ENCODE measurements at places on chromosomes 3 and 15.

DNA sequence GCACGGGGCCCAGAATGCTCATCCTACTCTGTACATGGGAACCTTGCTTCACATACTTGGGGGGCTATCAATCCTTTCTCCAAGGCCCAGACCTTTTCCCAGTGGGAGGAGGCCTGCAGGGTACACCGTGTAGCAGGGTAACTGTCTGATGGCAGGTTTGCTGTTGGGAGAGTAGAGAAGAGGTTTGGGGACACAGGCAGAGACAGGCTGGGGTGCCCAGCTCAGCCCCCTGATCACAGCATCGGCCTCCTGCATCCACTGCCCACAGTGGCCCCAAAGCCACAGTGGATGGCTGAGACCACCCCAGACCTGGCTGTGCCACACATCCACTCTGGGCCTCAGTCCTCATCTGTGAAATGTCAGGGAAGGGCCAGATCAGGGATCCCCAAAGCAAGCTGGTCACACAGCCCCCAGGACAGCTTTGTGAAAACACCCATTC is 5.6 kb downstream of the CHRNA3 start:
- DNase-seq, result no peak

- no peak for DNase-seq
Measured at GRCh38 chr15:94487635-94488034, 256.3 kb downstream of the MCTP2 start.

DNA sequence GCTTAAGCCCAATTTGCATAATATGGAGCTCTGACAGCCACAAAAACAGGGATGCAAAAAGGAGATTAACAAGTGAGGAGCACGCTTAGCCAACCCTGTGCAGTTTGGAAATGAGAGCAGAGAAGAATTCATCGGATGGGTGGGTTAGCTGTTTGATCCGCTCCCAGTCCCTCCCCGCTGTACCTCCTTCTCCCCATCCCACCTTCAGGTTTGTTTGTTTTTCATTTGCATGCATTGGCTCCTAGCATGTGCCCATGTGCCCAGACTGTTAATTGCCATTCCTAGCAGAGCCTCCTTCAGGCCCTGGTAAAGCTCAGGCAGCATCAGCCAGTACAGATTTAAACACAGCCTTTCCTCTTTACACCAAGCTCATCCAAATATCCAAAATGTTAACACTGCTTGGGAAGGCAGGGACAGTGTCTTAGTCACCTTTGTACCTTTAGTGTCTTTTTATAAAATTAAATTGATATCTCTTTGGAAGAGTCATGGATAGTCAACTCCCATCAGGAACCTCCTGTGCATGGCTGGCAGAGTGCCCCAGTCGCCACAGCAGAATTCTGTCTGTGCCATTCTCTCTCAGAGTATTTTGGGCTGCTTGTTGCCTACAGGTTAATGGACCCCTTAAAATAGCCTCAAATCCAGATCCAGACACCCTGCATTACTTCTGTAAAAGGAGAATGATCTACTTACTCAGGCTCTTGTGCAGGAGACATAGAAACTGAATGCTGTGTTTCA is 244.2 kb downstream of the LSAMP start:
- no peak for DNase-seq

- DNase-seq, result no peak
Measured at GRCh38 chr15:41513506-41514227, at the start of gene LTK. Gene LTK (minus strand): TSS chr15:41513827. CDS start chr15:41513709, 118 bp downstream.

GRCh38 chr3:188720636-188721035 is 451.1 kb upstream of the TPRG1 start:
- no peak for DNase-seq

DNA sequence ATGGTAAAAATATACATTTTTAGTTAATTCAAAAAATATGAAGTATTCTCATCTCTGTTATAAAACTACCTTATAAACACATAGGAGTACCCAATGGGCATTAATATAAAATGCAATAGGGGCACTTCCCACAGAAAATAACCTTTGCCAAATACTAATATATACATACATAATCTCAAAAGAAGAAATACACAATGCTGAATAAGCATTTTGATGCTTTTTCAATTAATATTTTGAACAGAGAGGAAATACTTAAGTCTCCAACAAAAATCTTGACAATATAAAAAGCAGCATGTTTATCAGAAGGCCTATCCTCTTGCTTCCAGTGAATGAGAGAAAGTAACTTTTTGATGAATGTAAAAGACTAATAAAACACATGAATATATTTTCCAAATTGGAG is 110.7 kb downstream of the ROBO1 start:
- no peak for DNase-seq

DNA sequence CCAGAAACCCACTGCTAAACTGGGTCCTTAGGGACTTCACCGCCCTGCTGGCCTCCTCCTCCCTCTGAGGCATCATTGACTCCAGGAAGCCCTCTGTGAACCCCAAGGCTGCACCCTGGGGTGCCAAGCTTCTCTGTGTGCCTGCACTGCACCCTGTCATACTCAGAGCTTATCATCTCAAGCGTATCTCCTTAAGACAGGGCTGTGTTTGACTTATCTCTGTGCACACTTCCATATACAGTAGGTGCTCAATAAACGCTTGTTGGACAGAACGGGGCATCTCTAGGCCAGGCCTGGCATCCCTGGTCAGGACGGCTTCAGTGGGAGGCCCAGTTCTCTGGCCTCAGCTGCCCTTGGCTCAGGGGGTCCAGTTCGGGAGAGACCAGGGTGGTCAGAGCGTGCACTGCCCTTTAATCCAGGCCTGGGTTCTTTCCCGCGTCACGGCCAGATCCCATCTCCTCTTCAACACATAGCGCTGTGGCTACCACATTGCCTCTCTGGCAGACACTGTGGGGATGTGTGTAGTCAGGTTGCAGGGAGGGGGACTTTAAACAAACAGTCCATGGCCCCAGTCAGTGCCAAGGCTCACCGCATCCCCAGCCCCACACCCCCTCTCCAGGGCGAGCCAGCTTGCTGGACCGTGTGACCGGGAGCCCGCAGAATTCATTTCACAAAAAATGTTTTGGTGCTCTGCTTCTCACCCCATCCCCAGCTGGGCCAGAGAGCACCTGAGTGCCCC is 33.4 kb downstream of the MAGEF1 start:
- DNase-seq, result no peak

DNA sequence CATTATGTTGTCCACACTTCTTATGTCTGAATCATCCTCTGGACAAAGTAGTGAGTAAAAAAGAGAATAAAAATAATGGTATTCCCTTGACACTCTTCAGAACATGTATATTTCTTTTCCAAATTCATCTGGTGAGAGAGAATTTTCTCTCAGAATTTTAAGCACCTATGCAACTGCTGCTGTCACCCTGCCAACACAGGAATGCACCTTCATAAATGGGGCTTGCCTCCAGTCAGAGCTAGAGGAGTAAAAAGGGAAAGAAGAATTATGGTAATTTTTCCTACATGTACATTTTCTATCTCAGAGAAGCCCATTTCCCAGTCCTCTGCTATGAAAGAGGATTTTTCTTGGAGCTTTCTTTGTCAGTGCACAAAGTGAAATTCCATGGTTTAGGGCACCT is 92.2 kb upstream of the ALCAM start:
- DNase-seq, result no peak

DNA sequence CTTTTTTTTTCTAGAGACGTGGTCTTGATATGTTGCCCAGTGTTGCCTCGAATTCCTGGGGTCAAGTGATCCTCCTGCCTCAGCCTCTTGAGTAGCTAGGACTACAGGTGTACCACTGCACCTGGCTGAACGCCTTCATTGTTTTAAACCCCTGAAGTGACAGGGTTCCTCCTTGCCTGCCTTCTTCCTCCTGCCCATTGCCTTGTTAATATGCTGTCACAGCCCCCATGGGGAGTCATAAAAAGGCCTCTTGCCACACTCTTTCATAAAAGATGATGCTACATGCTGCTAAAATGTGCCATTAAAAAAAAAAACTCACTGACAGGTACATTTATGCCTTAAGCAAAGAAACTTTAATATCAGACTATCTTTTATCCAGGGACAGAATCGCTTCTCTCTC is 116.8 kb upstream of the SKOR1 start:
- DNase-seq, result no peak

DNA sequence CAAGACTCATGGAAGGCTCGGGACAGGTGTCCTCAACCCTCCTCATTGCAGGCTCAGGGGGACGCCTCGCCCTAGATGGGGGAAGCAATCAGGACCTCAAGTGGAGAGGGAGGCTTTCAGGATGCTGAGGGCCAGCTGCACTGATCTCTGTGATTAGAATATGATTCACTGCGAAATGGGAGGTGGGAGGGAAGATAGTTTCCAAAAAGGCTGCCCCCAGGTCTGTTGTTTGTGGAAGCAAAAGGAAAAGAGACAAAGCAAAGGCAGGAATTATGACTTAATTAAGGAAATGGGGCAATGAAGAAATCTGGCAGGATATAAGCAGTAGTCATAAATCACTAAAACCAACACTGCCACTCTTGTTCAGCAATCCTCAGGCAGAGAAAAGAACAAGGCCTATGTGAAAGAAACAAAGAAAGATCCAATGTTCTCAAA is 85.6 kb upstream of the ABHD17C start:
- no peak for DNase-seq

DNA sequence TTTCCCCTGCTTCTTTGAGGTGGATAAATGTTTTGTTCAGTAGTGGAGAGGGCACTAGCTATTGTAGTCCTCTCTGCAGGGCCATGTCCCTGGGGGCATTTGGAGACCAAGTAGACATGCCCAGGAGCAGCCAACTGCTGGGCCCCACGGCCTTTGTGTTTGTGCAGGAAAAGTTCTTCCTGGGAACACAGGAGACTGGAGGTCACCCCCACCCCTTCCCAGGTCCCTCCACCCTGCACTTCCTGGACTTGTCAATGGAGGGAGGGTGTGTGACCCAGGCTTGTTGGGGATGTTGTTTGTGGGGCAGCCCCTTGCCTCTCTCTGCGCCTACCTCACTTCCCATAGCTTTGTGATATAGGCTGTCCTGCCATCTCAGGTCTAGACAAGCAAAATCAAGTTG is 317.0 kb upstream of the LRRFIP2 start:
- DNase-seq, result no peak

- no peak for DNase-seq
Measured at GRCh38 chr3:186235554-186235953, 126.5 kb downstream of the DGKG start.

DNA sequence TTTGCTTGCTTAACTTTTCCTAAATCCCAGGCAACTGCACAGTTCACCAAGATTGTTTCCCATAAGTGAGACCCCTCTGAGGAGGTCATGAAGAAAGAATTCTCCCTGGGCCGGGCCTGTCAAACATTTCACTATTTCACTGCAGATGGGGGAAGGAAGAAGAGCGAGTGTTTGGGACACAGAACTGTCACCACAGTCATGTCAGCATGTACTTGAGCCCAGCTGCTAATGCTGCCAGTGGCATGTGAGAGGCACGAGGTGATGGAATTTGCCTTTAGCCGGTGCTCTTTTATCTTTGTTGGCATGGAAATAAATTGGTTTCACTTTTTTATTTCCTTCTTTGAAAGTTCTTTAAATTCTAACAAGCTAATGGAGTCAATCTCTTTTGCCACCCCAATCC is 277.9 kb upstream of the GADL1 start:
- DNase-seq, result no peak

- DNase-seq, result no peak
Measured at GRCh38 chr3:129107793-129108192, 13.8 kb downstream of the RAB43 start.

GRCh38 chr3:26622621-26623418 is at the start of gene LRRC3B:
Gene LRRC3B (plus strand): TSS chr3:26622772. CDS start chr3:26709673, 86,901 bp downstream.
- DNase-seq, result no peak

DNA sequence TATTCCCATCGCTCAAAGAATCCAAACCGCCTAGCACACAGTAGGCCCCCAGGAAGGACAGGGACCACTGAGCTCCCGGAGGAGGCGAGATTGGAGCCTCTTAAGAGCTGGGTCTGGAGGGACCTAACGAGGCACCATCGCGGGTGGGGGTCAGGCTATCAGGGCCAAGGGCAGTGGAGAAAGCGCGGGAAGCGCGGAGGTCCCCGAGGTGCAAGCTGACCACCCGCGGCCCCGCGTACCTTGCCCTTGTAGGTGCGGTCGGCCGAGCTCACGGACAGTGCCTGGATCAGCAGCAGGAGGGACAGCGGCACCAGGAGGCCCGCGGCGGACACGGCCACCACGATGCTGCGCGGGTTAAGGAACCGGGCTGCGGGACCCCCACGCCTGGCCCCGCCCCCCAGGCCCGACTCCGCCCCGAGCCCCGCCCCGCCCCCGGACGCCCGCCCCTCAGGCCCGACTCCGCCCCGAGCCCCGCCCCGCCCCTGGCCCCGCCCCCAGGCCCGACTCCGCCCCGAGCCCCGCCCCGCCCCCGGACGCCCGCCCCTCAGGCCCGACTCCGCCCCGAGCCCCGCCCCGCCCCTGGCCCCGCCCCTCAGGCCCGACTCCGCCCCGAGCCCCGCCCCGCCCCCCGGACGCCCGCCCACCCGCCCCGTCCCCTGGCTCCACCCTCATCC is 3.9 kb downstream of the ZDHHC19 start:
- no peak for DNase-seq

GRCh38 chr3:151330379-151330778 is 1.0 kb upstream of the P2RY13 start:
- no peak for DNase-seq

DNA sequence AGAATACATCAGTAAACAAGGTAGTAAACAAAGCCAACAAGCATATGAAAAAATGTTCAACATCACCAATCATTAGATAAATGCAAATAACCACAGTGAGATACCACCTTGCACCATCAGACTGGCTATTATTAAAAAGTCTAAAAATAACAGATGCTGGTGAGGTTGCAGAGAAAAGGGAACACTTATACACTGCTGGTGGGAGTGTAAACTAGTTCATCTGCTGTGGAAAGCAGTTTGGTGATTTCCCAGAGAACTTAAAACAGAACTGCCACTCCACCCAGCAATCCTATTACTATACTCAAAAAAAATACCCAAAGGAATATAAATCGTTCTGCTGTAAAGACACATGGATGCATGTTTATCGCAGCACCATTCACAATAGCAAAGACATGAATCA is 30.3 kb upstream of the ZBTB38 start:
- no peak for DNase-seq

- DNase-seq, result no peak
Measured at GRCh38 chr15:56211960-56212550, 31.6 kb downstream of the RFX7 start.

GRCh38 chr15:101384276-101384675 is 89.2 kb upstream of the SNRPA1 start:
- DNase-seq, result no peak

GRCh38 chr3:183594636-183595035 is 39.1 kb upstream of the KLHL6 start:
- no peak for DNase-seq

DNA sequence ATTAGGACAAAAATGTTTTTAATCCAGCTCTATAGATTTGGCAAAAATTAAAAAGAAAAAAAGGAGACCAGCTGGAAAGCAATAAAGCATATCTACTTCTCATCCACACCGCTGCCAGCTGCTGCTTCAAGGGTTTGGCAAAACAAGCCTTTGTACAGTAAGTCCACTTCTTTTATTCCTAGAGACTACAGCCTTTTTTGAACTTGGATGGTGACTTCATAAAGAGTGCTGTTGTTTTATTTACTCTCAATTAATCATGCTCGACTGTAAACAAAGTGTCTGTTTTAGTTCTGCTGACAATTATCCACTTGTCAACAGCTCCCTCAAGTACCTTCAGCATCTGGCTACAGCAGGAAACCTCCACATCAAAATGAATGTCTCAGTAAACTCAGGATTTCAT is 12.3 kb upstream of the FOXB1 start:
- no peak for DNase-seq

- DNase-seq, result peak; percentile 38
Measured at GRCh38 chr3:187616307-187616972, 53.8 kb downstream of the SST start.

- DNase-seq, result no peak
Measured at GRCh38 chr15:58203537-58203936, 65.4 kb downstream of the AQP9 start.

- no peak for DNase-seq
Measured at GRCh38 chr3:83096-83495, 113.5 kb upstream of the CHL1 start.

All from activated T-cell treated with anti-CD3 and anti-CD28 coated beads for 24 hours (primary cell).